ENCODE measurements at places on chromosomes 6 and 20.

- DNase-seq = no peak
Measured at GRCh38 chr6:16183187-16183664, 54.3 kb downstream of the MYLIP start.

DNA sequence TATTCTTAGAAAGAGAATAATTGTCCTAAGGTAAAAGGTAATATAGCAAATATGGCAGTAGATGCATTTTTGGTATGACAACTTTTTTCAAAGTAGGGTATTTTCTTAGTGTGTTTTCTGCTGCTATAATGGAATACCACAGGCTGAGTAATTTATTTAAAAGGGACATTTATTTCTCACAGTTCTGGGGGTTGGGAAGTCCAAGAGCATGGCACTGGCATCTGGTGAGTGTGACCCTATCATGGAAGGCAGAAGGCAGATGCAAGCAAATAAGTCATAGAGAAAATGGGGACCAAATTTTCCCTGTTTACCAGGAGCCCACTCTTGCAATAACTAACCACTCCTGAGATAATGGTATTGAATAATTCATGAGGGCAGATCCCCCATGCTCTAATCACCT, 922.5 kb upstream of the MAN1A1 start:
- DNase-seq = no peak

DNA sequence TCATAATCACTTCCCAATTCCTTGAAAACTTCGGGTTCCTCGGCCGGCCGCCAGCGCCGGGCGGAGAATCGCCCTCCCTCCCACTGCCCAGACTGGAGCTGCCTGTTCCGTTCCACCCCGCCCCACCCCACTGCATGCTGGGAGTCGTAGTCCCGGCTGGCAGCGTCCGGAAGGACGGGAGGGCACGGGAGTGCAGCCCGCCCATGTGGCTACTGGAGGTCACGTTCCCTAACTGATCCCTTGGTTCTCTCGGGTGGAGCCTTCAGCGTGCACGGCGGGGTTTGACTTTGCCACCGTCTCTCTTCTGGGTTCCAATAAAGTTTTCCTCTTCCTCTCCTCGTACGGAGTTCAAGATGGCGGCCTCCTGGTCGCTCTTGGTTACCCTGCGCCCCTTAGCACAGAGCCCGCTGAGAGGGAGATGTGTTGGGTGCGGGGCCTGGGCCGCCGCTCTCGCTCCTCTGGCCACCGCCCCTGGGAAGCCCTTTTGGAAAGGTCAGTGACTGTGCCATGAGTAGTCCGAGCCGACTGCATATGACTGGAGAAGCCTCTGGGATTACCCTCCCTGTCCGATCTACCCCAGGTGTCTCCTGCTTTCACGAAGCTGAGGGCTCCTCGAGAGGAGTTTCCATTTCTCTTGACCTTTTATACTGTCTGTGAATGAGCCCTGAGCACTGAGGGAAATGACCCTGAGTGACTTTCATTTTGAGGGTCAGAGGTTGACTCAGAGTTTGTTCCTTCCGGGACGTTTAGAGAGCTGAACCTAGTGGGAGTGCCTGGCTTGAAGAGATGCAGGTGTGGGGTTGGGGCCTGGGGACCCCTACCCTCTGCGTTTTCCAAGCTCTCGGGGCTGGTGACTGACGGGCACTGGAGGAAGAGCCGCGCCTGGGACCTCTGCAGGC, at the start of gene AFG1L:
Gene AFG1L (plus strand): TSS at position 328 of the 899 bp plus-strand sequence. CDS start 26 bp downstream, at position 354.
- peak; percentile 84 for DNase-seq

DNA sequence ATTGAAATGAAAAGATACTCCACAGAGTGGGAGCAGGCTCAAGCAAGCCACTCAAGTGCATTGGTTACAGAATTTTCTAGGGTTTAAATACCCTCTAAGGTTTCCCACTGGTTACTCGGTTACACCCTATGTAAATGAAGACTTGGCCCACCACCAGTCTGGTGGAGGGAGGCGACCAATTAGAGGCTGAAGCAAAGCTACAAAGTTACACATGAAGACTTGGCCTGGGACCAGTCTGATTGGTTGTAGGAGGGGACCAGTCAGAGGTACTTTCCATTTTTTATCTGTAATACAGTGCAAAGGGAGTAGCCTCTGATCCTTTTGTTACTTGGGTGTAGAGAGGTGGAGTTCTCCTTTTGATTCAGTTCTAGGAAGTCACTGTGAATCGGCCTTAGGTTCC, 7.6 kb downstream of the SRSF12 start:
- no peak for DNase-seq

GRCh38 chr6:52584203-52584602, 7.3 kb upstream of the TRAM2 start:
- DNase-seq = no peak

DNA sequence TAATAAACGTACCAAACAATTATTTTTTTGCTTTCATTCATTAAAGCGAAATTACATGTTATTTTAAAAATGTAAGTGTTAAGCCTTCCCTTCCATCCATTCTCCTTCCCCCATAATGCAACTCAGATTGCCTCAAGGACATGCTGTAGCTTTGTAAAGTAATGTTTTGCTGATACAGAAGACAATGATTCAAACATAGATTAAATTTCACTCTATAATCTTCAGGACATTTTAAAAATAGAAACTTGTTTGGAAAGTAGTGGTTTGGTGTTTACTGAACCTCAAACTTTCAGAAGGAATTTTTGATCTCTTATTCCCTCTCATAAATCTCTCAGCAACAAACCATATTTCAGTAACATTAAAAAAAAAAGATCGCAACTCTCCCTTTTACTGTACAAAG, 350.9 kb upstream of the HSF2 start:
- no peak for DNase-seq

DNA sequence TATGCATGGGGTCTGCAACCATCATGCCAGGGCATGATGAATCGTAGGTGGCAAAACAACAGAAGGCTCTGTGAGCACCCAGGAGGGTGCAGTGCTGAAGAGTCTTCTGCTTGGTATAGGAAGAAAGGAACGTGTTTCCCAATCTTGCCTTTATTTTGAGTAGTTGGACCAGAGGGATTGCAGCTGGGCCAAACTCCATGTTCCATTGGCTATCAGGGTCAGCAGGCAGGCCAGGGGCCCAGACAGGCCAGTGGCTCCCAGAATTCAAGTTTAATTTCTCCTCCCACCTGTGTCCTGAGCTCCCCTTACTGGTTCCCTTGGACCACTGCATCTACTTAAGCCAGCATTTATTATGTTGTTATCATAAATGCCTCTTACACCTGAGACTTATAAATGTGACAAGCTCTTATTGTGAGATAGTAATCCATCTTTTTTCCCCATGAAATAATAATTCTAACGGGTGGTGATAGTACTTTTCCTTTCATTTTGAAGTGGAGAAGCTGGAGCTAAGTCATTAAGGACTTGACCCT, 918 bp upstream of the TRIM38 start:
- no peak for DNase-seq

- DNase-seq = no peak
Measured at GRCh38 chr20:10648651-10649050, 25.1 kb downstream of the JAG1 start.

DNA sequence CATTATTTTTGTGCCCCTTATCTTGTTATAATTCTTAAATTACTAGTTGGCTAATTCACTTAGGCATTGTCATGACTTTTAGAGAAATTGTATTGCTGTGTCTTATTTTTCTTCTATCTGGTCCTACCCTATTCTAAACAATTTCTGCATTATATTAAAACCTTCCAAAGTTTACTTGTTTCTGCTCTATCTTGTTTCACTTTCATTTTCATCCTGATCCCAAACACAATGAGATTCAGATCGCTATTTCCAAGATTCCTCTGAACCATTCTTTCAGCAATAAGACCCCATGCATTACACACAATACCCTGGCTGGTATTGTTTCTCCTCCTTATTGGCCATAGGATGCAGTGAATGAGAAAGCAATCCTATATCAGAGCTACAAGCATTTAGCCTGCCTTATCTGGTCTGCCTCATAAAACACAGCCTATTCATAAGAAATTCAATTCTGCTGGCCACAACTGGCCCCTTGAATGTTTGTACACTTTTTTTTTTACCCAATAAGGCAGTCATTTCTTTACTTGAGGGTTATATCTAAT, 69.9 kb upstream of the POU3F2 start:
- DNase-seq = no peak

DNA sequence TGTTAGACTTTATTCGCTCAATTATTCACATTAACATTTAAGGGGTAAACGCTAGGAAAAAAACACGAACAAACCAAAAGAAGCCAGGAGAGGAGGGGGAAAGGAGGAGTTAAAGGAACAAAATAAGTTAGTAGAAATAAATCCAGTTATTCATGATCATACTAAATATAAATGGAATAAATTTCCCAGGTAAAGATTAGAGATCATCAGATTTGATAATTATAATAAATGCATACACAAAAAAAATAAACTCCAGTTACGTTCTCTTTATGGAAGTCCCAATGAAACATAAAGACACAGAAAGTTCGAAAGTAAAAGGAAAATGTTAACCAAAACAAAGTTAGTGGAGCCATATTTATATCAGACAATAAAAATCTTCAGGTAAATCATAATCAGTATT, 568.7 kb upstream of the NOX3 start:
- DNase-seq = no peak

- DNase-seq = no peak
Measured at GRCh38 chr20:32581839-32582658, 3.1 kb downstream of the NOL4L start.

DNA sequence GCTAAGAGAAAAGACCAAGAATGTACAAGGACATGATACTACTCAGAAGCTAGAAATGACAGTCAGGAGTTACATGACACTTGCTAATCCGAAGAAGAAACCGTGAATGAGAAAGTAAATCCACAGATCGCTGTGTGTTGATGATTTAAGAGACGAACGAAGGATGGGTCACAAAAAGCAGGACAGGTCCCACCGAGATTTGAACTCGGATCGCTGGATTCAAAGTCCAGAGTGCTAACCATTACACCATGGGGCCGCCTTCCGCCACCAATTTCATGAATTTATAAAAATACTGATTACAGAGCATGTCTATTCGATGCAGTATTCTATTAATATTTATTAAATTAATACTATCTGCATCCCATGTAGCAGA, 54.0 kb upstream of the BTN3A2 start:
- peak; percentile 36 for DNase-seq

DNA sequence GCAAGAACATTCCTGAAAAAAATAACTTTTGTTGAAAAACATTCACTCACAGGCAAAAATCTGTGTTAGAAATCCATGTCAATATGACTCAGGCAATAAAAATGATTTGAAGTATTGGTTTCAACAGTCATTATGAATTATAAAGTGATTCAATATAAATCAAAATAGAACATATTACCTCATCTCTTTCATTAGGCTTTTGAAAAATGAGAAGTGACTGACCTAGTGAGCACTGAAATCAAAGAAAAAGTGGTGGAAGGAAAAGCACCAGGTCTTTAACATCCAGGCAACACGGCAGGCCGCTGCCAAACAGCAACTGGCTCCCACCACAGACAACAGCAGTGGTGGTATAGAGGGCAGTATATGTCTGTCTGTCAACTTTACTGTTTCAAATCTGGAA, 68.9 kb downstream of the MAN1A1 start:
- no peak for DNase-seq

GRCh38 chr6:21115111-21115510, 478.4 kb upstream of the SOX4 start:
- peak; percentile 12 for DNase-seq

DNA sequence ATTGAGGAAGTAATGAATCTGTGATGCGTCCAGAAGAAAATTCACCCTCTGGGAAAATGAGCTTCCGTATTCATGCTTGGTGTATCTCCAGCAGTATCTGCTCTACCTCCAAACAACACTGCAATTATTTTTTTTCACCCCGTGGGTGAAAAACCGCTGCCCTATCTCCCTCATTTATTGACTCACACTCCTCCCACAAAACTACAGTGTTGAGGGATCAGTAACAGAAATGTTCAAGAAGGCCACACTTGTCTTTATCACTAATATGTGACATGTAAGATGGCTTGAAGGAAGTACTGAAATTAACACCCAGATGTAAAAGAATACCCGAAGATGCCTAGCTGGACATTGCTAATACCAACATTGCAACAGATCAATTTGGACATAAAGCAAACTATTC, 4.9 kb upstream of the TBX18 start:
- no peak for DNase-seq

- DNase-seq = no peak
Measured at GRCh38 chr20:57980506-57980905, 247.9 kb downstream of the ANKRD60 start.

DNA sequence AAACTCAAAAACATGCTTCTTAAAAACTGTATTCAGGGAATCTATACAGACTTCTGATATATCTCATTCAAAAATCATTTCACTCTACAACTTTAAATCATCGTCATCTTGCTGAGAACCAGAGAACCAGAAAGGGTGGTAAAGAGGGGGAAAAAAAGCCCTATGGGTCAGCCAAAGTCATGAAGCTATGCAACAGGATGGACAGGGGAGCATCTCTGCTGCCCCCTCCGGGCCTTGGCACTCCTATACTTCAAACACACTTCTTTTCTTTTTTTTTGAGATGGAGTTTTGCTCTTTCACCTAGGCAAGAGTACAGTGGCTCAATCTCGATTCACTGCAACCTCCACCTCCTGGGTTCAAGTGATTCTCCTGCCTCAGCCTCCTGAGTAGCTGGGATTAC, 73.5 kb upstream of the NFATC2 start:
- DNase-seq = no peak

DNA sequence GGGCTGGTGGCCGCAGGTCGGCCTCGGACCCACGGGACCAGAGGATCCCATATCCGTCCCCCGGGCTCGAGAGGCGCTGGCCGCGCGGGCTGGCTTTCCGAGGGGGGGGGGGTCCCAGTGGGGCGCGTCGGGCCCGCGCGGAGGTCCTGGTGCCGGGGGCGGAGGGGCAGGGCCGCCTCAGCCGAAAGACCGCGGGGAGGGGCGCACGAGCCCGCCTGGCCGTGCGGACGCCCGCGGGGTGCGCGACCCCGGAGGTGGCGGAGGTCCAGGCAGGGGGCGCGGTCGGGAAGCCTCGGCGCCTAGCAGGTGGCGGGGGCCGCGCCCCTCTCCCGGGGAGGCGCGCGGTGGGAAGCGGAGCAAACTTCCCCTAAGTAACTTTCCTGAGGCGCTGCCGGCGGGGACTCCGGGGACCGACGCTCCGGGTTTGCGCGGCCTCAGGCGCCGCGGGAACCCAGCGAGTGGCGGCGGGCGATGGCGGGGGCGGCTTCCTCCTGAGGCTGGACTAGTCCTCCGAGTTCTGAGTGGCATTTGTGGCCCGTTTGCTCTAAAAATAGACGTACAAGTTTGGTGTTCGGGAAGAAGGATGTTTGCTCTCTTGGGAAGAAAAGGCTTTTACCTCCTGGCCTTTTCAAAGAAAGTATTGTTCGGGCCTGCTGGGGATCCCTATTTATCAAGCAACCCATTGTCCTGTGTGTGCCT, 26.5 kb upstream of the BTBD3 start:
- DNase-seq = peak; percentile 62

DNA sequence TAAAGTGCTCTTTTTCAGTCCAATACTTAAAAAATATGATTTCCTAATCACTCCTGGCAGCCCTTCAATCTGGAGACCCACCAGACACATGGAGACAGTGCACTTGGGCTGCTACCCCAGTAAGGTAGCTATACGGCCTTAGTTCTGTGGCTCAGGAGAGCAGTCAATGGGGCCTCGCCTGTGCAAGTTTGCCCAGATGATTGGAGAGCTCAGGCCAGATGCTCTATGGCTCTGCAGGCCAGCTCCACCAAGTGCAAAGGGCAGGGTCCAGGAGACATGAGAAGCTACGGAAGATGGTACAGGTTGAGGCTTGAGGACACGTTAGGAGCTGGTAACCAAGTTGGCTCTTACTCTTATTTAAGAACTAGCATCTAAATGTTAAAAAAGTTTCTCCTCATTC, 30.7 kb downstream of the STK38 start:
- no peak for DNase-seq

- DNase-seq = no peak
Measured at GRCh38 chr6:412146-412886, 20.8 kb downstream of the IRF4 start.
